ENCODE measurements at places on chromosomes 12 and 14.

DNA sequence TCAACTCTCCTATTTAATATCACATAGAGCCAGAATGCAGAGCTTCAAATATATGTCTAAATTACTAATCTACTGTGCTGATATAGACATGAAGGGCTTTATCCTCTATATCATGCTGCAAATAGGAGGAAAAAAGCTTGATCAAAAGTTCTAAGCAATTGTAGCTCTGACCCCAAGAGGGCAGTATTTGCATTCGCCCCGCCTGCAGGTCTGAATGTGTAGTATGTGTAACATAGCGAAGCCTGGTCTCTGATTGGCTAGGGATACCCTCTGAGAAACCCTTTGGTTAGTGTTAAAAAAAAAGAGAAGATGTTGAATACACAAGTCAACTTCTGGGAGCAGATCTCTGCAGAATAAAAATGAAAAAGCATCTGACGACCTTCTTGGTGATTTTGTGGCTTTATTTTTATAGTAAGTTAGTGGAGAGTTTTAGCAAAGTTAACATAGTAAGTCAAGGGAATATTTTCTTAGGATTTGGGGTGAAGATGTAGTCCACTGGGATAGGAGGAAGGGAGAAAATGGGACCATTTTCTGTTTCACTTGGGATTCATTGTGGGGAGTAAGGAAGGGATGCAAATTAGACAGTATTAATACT is 151.6 kb upstream of the OR4E1 start:
- peak; percentile 21 for DNase-seq

DNA sequence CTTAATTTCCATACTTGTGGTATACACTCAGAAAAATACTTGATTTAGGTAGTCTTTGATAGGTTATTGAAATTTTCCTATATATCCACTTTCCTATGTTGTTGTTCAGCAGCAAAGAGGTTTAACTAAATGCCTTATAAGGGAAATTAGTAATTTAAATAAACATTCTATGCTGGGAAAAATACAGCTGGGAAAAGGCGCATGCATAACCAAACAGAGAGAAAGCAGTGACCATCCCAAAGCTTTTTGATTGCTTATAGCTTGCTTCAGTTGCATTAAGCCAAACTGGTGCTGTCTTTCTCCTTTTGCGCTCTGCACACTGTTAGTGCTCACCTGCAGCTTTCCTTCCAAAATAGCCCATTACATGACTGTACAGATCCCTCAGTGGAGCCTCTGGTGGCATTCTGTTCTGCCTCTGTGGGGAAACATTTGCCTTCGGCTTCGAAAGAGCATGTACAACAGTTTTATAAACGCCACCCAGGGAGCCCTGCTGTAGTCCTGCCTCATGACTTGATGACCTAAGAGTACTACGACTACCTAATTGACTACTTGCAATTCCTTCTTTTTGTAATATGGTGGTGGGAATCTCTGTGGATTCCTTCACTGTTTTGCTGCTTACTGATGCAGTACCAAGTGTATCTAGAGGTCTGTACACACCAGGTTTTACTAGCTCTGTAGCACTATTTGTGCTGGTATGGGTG is 120.8 kb downstream of the RALGAPA1 start:
- DNase-seq: no peak

- no peak for DNase-seq
These were observed 42.4 kb upstream of the BDKRB2 start for GRCh38 chr14:96162265-96162664.

DNA sequence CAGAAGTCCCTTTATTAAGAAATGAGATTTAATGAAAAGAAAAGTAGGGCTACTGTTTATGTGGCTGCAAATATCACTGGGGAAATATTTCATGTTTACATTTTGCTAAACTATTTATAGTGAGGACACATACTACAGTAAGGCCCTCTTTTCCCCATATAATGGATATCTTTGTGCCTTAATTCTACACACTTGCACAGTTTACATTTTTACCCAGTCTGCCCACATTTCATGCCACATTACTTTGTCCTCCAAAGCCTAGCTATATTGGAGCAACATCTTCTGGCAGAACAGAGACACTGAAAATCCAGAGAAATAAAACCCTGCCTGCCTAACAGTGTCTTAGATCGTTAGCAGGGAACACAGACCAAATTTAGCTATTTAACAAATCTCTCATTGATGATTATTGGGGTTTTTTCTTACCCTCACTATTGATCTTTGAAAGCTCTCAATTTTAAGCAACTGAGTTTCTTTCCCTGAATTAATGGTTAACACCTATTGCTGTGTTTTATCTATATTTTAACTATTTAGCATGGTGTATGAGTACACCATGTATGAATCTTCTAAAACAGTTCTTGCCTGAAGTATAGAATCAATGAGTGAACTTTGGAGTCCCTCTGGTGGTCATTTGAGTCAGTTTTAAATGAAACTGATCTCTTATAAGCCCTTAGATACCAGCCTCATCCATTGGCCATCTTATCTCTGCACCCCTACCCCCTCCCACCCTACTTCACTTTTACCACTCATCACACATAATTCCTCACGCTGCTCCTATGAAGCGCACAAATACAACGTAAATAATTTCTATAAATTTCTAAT is 170.2 kb downstream of the BCAT1 start:
- DNase-seq: no peak

- DNase-seq: no peak
These were observed 130.1 kb upstream of the LHX5 start for GRCh38 chr12:113601656-113602263.

DNA sequence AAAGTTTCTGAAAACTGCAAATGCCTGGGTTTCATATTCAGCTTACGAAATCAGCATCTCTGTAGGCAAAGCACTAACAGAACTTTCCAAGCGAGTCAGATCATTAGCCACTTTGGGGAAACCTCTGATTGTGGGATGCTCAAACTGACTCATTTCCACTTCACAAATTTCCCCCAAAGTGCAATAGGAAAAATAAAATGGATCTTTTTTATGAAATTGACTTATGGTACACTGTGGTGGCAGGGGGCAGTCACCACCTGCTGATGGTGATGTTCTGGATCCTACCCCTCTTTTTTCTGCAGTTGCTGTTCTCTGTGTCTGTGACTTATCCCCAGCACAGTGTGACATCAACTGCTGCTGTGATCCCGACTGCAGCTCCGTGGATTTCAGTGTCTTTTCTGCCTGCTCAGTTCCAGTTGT is 5.6 kb downstream of the TCTN1 start:
- DNase-seq: no peak

Data from activated CD8-positive, alpha-beta memory T cell treated with anti-CD3 and anti-CD28 coated beads, Interleukin-2, amount 50 U/mL, for 4 hours (primary cell).